ENCODE measurements at places on chromosomes 6 and 20.

DNA sequence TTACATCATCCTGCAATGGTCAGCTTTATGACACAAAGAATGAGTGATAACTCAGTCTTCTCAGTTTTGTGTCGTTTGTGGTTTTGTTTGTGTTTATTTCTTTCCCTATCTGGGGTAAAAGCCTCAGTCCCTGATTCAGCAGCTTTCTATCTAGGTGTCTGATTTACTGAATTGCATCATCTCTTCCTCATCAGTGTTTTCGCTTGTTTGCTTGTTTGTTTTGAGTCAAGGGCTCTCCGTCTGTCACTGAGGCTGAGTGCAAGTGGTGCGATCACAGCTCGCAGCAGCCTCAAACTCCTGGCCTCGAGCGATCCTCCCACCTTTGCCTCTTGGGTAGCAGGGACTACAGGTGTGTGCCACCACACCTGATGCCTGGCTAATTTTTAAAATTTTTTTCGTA is 548.9 kb downstream of the PRKN start:
- no peak for DNase-seq

DNA sequence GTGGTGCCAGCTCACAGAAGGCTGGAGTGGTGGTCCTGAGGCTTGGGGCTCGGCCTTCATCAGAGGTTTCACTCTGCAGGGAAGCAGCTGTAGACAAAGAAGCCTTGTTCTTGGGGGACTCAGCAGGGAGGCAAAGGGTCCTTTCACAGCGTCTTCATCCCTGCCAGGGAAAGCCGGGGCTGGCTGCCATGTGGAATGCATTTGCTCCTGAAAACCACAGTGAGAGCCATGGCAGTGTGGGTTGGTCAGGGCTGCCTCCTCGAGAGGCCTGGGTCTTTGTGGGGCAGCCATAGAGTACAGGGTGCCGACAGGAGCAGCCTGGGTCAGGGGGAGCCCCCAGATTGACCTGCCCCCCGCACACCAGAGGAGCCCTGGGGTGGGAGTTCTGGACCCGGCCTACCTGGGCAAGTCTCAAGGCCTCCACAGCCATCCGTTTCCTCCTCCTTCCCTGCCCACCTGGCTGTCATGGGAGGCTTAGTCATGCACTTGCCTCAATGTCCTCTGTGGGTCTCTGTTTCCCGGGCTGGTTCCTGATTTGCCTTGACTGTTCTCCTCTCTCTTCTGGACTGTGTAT is 144.0 kb downstream of the CDC5L start:
- no peak for DNase-seq

GRCh38 chr20:22630701-22631100 is 46.3 kb upstream of the FOXA2 start:
- DNase-seq = no peak

- no peak for DNase-seq
Measured at GRCh38 chr20:60048634-60049521, 90.7 kb downstream of the CDH26 start.

DNA sequence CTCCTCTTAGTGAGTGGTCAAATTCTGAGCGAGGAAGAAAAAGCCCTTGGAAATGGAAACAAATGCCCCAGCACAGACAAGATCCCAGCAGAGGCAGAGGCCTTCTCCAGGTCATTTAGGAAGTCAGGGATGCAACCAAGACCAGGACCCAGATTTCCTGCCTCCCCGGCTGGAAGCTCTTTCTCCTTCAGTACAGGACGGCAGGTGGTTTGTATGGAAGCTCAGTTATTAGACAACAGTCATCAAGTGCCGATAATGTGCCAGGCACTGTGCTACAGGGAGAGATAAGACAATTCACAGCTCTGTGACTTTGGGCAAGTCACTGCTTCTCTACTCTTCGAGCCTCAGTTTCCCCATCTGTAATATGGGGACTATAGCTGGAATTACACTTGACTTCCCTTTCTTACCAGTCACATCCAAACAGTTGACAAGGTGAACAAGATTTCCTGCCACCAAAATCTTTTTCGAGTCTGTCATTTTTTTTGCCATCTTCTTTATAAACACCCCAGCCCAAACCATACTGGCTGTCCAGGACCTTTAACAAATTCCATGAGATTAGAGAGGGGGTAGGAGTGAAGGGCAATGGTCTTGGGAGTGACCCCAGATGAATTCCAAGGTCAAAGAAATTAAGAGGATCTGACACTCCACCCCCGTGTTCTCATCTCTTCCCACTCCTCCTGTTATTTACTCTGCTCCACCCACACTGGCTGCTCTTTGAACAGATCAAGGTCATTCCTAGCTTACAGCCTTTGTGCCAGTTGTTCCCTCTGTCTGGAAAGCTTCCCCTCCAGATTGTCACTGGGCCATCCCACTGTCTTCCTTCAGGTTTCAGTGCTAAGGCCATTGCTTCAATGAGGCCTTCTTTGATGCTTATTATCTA is 6.0 kb downstream of the MMP9 start:
- DNase-seq = no peak

DNA sequence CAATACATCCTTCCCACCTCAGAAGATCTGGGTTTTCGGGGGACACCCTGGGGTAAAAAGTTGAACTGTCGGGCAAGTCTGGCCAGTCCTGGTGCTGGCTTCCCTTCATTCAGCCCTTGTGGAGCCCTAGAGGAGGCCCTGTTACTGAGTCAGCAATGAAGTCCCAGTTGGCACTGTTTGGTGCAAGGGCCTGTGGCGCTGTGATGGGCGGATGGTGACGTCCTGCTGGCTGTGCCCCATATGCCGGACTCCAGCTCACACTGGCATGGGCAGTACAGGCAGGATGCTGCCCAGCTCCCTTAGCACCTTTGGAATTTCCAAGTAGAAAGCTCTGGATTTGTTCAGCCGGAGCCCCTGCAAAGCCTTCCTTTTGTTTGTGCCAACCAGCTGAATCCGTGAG is 186.2 kb upstream of the PMEPA1 start:
- no peak for DNase-seq
